ENCODE measurements at places on chromosomes 2 and 18.

- no peak for DNase-seq
These were observed 160.6 kb downstream of the PRKCE start for GRCh38 chr2:45812011-45812500.

GRCh38 chr2:8426550-8426949 lies 255.3 kb upstream of the ID2 start:
- DNase-seq, result no peak

DNA sequence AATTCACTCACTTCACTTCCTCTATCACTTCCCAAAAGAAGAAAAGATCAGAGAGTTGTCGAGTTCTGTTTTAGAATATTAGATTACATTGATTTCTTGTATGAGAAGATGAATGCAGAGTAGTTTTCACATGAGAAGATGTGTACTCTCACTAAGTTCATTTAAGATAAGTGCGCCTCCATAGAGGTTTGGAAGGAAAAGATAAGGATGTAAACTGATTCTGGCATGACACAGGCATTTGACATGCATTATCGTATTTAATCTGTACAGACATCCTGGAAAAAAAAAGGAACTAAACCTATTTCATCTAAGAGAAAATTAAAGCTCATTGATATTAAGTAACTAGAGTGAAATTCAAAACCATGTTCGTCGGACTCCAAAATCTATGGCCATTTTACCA lies 152.2 kb upstream of the CRIM1 start:
- DNase-seq, result no peak

DNA sequence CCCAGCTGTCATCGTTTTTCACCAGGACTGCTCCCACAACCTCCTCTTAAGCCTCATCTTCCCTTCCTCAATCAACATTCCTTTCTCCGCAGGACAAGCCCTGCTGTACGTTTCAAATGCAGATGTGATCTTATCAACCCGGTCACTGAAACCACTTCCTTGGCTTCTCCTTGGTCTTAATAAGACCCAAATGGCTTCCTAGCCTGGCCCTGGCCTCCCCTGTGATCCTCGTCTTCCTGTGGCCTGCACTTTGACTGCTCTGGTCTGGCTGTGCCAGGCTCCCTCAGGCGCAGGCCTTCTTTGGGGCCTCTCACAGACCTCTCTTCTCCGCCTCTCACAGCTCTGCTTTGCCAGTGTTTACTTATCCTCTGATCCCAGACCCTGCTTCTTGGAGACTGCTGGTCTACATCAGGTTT lies 4.7 kb upstream of the ADNP2 start:
- no peak for DNase-seq

- DNase-seq, result no peak
These were observed 479.1 kb upstream of the RAB12 start for GRCh38 chr18:8130096-8130495.

- DNase-seq, result no peak
These were observed 53.8 kb upstream of the FOSL2 start for GRCh38 chr2:28338831-28339321.

DNA sequence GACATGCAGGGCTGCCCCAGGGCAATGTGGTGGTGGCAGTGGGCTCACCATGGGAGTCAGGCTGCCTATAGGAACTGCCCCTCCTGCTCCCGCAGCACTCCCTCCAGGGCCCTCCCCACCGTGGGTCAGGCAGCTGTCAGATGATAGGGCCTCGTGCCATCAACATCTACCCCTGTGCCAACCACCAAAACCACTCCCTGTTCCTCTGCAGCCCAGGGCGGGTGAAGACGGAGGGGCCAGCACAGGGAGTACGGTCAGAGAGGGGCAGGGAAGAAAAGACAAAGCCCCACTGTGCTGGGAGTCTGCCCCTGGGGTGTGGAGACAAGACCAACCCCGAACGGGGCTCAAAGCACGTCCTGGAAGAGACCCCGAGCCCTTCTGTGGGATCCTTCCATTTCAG lies 97.4 kb downstream of the TNS1 start:
- no peak for DNase-seq

DNA sequence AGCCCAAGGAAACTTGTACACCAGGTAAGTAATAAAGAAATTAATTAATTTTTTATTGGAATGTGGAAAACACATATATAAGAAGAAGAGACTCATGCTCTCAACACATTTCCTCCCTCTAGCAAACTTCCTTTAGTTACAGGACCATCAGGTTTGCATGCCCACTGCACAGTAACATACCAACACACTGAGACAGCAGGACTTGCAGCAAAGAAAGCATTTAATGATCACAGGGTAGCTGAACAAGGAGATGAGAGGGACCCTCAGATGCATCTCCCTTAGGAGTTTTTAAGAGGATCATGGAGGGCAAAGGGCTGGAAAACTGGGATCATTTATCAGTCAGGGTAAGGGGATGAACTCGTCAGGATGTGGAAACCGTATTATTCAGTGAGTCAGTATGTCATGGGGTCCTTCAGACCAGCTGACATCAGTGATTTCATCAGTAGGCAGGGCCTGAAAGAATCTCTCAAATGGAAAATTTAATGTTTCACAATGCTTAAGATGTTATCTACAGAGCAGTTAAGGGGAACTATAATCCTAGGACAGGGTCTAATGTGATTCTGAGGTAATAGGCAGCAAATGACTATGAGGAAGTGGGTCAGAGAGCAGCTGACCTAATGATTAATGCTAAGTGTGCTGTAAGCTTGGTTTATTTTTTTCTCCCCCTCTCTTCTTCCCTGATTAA lies 193.8 kb upstream of the RND3 start:
- DNase-seq, result no peak

GRCh38 chr2:45937990-45938389 lies 286.5 kb downstream of the PRKCE start:
- no peak for DNase-seq

- DNase-seq, result no peak
These were observed 95.3 kb downstream of the COPS8 start for GRCh38 chr2:237180987-237181386.

- DNase-seq, result no peak
These were observed 584.0 kb upstream of the CHAC2 start for GRCh38 chr2:53183581-53183980.

- no peak for DNase-seq
These were observed 75.9 kb downstream of the SLC66A2 start for GRCh38 chr18:79875531-79875919.

DNA sequence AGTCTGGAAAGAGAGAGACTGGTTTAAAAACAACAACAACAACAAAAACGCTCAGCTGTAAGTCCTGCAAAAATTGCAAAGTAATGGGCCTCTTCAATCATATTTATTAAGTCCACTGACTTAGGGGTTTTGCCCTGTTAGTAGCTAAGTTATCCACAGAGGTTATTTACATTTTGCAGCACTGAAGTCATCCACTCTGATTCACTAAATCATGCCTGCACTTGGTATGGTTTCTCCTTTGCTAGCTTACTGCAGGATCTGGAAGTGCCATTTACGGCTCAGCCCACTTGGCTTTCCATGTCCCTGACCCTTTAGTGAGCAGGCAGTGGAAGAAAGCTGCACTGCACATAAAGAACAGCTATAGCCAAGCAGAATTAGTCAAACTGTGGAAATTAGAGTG lies 484.4 kb downstream of the NRXN1 start:
- no peak for DNase-seq
